ENCODE measurements at places on chromosomes 7 and 10.

DNA sequence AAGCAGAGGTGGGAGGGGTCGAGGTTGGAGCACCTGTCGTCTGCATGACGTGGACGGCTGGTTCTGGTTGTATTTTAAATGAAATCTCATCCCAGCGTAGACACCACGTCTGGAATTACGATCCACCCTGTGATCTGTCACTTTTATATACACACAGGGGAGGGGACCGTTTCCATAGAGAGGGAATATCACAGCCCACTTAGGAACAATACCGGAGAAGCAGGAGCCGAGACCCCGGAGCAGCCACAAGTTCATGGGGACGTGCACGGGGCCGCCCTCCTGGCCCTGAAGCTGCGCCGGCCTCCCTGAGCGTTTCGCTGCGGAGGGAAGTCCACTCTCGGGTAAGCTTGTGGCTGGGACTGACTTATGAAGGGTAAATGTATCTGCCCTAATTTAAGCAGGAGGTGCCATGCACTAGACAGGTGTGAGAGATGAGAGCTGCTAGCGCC lies at the start of gene UCN3:
UCN3 (plus strand) TSS at position 77 of the 449 bp plus-strand sequence. CDS start 8,755 bp downstream, outside the sequence.
- no peak for DNase-seq

DNA sequence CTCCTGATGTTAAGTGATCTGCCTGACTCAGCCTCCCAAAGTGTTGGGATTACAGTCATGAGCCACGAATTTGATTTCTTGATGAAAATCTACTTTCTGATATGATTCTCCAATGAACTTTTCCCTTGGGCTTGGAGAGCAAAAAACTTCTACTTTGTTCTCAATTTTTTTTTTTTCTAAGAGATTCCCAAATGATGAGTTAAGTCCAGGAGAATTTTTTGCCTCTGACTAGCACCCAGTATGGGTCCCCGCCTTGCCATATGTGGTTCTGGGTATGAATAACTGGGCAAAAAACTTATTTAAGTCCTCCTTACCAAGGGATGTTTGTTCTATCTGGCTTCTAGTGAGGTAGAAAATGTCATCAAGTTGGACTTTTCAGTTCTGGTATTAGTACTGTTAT lies 147.9 kb upstream of the LYZL1 start:
- DNase-seq: no peak

DNA sequence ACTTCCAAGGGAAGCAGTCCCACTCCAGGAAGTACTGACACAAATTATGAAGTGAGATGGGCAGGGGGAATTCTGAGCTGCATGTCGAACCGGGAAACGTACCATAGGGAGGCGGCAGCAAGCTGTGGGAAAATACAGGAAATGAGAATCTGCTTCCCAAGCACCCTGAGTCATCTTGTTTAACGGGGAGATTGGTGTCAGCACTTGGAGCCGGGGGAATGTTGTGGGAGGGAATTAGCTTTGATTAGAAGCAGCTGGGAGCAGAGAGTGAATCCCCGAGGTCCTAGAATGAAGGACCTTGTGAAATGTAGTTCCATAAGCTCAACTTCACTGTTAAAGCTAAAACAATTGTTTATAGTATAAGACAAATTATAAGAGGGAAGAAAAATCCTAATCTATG lies 141.4 kb upstream of the PRKCQ start:
- no peak for DNase-seq

GRCh38 chr7:122528879-122529481 lies 169.9 kb downstream of the RNF133 start:
- DNase-seq: no peak

All from retina (tissue), 1 donor.